Activated CD4-positive, alpha-beta T cell treated with anti-CD3 and anti-CD28 coated beads for 36 hours (primary cell): ENCODE measurements at places on chromosomes 6 and 20. TPM values are rescaled to one million over a fixed set of nuclear protein-coding genes. Genes with fewer than 3 reads are reported as not detected.
A peak's percentile ranks its signal among the peaks of the same experiment; 100 is the strongest.

Gene ATRN
- 7.6 TPM for total RNA-seq

DNA sequence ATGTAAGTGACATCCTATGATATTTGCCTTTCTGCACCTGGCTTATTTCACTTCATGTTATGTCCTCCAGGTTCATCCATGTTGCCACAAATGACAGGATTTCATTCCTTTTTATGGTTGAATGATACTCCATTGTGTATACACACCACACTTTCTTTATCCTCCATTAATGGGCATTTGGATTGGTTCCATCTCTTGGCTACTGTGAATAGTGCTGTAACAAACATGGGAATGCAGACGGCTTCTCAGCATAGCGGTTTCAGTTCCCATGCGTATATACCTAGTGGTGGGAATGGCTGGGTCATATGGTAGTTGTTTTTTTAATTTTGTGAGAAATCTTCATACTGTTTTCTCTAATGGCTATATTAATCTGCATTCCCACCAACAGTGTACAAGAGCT is 14.8 kb downstream of the MTHFD1L start:
- H3K27me3 ChIP-seq: no peaks in the 10 kb centered on the region
- no peak overlapping the region for H3K27ac ChIP-seq
- peaks cover 47% of the 10 kb centered on the region for H3K36me3 ChIP-seq
- no peak for DNase-seq

DNA sequence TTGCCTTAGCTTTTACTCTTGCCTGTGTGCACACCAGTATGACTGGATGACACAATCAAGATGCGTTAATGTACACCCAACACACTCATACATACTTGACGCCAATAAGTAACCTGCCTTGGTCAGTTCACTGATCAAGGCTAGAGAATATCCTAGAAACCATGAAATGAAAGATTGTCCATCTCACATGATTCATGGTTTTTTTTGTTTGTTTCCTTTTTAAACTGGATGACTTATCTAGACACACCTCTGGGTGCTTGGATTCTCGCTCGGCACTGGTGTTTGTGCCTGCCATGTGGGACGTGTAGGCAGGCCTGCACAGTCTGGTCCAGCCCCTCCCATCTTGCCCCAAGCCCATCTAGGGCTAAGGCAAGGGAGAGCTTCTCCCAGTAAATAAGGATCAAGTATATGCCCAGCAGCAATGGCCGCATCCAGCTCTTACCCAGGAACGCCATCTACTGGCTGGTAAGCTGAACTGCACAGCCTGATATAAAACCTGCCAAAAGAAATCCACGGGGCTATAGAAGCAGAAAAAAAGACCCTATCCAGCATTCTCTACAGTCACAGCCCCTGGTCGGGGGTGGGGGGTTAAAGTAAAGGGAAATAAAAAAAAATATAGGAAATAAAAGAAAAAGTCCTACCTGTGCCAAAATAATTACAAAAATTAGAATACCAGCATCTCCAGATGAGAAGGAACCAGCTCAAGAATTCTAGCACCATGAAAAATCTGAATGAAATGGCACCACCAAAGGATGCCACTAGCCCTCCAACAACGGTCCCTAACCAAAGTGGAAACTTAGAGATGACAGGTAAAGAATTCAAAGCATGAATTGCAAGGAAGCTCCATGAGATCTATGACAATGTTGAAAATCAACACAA is 73.3 kb downstream of the OTOR start:
- H3K36me3 ChIP-seq: no peaks in the 10 kb centered on the region
- H3K27ac ChIP-seq: no peak overlapping the region
- H3K4me3 ChIP-seq: no peak overlapping the region
- peaks cover 14% of the 10 kb centered on the region for H3K27me3 ChIP-seq
- peak; percentile 45 for DNase-seq

DNA sequence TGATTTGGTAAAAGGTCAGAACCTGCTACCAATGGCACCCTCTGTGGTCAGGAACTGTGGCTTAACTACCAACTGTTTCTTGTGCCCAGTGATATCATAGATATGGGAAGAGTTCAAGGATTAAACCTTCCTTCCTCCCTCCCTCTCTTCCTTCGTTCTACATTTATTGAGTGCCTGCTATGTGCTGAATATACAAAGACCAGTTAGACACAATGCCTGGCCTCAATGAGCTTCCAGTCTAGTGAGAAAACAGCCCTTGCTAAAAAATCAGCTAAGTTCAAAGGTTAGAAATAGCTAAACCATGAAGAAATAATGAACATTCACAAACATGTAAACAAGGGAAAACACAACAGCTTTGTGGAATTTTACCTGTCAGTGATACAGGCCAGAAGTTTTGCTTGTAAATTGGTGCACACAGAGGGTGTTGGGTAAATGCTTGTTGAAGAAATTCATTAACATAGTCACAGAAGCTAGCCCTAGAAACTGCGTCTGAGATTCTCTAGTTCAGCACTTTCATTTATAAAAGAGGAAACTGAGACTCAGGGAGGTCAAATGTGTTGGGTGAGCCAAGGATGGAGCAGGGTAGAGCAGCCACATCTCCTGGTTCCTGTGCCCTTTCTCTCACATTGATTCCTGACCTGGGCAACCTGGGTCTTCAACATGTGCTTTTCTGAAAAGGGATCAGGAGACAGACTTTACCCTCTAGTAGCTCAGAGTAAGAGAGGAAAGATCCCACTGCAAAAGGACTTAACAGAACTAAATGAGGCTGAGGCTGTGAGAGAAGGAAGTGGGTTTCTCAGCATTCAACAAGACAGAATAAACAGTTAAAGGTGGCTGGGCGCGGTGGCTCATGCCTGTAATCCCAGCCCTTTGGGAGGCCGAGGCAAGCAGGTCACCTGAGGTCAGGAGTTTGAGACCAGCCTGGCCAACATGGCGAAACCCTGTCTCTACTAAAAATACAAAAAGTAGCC is 14.4 kb upstream of the FOXO3 start:
- H3K36me3 ChIP-seq: no peaks in the 10 kb centered on the region
- DNase-seq: no peak
- H3K27me3 ChIP-seq: no peaks in the 10 kb centered on the region
- H3K27ac ChIP-seq: no peak overlapping the region
- H3K4me3 ChIP-seq: no peak overlapping the region

DNA sequence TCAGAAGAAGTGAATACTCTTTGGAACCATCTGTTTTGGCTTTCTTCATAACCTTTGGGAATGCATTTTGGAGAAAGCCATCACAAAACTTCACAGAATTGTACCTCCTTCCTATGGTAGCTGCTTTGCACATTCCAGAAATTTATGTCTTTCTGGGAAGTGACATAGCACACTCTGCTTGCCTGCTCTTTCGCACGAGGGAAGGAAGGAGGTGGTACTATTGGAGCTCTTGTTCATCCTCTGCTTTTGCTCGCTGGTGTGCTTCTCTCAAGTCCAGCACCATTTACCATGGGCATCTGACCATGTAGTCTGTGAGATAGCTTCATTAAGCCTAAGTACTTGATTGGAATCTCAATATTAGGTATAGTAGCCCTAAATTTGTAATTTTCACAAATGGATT is 473.3 kb upstream of the SLC35B3 start:
- no peak overlapping the region for H3K27ac ChIP-seq
- DNase-seq: no peak
- H3K36me3 ChIP-seq: no peaks in the 10 kb centered on the region
- no peak overlapping the region for H3K4me3 ChIP-seq

- no peak overlapping the region for H3K4me3 ChIP-seq
- DNase-seq: no peak
- no peak overlapping the region for H3K27ac ChIP-seq
- H3K4me1 ChIP-seq: peaks cover 2% of the 10 kb centered on the region
- H3K27me3 ChIP-seq: no peaks in the 10 kb centered on the region
Observed at GRCh38 chr6:45532721-45533210, 155.0 kb upstream of the SUPT3H start.

- peaks cover 2% of the 10 kb centered on the region for H3K36me3 ChIP-seq
- DNase-seq: no peak
- H3K27ac ChIP-seq: no peak overlapping the region
- no peak overlapping the region for H3K4me3 ChIP-seq
- no peaks in the 10 kb centered on the region for H3K27me3 ChIP-seq
Observed at GRCh38 chr20:34843421-34843820, 18.0 kb upstream of the NCOA6 start.

DNA sequence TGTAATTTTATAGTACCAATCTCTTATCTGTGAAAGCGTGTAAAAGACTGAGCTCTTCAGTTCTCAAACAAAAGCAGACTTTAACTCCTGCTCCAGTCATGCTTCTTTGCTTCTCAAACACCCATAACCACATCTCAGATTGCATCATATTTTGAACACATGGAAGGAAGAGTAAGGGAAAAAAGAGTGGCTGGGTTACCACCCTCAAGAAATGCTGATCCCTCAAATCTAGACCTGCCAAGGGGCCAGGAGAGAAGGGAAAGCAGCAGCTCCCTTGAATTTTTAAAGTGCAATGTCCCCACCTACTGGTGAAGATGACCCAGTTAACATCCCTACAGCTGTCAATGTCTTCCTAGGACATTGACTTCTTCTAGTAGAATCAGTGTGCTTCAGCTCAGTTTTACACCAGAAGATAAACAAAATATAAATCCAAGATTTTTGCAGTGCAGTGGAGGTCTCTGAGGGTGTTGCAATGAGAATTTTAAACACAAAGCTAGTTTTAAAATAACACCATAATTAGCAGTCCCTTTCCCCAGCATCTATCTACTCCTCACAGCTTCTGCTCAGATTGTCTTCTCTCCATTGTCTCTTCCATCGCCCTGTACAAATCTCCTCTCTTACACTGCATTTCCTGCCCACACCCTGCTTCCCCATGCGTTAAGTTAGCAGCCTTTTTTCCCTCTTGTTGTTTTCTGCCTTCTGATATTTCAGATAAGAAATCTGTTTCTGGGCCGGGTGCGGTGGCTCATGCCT is 22.6 kb upstream of the HLA-DQB2 start:
- no peaks in the 10 kb centered on the region for H3K36me3 ChIP-seq
- peaks cover 25% of the 10 kb centered on the region for H3K27me3 ChIP-seq
- H3K4me3 ChIP-seq: no peak overlapping the region
- DNase-seq: peak; percentile 45
- H3K27ac ChIP-seq: no peak overlapping the region
